Kidney tubule cell (primary cell): ENCODE measurements at places on chromosomes 11 and 22.

GRCh38 chr11:4539603-4540219, 5.3 kb upstream of the OR52M1 start:
- peak; percentile 35 for DNase-seq

- no peak for DNase-seq
Observed at GRCh38 chr11:121352251-121352891, 59.8 kb downstream of the SC5D start.

DNA sequence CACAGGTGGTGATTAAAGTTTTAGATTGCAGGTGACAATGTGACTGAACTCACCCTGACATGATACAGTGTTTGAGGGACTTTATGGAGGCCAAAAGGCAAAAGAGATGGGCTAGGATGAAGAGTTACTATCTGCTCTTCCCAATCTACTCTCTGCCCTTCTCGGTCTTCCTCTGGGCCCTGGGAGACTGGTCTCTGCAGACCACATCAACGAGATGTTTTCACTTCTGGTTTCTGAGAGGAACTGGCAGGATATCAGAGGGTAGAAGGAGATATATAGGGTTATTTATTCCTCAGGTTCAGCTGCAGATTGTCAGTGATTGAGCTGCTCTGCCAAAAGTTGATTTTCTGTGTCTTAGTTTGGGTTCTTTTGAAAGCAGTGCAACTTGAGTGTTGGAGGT, 32.4 kb upstream of the CD44 start:
- no peak for DNase-seq

DNA sequence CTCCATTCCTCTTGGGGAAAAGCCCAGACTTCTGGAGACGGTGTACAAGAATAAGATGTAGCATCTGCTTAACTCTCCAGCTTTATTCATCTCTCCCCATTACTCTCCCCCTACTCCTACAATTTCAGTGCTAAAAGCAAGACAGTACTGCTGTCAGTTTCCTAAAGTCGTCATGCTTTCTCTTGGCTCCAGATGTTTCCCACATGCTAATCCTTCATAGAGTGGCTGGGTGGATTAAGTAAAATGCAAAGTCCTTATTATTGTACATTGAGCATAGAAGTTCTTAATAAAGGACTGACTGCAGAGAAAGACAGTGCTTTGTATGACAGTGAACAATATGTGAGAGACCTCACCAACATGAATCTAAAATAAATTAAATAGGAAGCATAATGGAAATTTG, 142.2 kb upstream of the UBASH3B start:
- DNase-seq, result no peak

GRCh38 chr22:35021161-35021560, 44.8 kb upstream of the ISX start:
- DNase-seq, result no peak

DNA sequence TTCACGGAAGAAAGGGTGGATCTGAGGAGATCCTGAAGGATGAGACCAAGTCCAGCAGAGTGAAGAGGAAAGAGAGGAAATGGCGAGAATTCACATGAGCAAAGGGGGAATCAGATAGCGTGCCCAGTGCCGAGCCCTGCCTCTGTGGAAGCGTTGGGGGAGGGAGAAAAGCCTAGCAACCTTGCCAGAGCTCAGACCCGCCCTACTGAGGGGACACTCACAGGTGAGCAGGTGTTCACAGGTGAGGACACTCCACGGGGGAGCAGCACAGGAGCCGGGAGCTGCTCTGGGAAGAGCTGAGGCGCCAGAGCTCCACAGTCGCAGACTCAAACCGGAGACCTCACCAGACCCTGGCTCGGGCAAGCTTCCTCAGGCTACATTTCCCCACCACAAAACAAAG, 56.2 kb downstream of the MICAL3 start:
- no peak for DNase-seq

DNA sequence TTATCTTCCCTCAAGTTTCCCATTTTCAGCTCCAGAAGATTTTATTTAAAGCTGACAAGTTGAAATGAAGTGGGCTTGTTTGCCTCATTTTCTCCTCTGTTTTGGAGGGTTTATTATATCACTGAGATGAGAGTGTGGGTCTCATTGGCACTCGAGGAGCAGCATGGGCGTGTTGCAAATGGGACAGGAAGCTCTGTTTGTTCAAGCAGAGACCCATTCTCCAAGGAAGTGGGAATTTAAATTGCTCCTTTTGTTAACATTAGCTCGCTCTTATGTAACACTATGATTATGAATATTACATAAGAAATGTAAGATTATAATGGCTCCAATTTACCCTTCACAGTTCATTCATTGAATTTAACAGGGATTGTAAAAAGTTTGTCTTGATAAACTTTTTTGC, 317.7 kb upstream of the CTSC start:
- no peak for DNase-seq

DNA sequence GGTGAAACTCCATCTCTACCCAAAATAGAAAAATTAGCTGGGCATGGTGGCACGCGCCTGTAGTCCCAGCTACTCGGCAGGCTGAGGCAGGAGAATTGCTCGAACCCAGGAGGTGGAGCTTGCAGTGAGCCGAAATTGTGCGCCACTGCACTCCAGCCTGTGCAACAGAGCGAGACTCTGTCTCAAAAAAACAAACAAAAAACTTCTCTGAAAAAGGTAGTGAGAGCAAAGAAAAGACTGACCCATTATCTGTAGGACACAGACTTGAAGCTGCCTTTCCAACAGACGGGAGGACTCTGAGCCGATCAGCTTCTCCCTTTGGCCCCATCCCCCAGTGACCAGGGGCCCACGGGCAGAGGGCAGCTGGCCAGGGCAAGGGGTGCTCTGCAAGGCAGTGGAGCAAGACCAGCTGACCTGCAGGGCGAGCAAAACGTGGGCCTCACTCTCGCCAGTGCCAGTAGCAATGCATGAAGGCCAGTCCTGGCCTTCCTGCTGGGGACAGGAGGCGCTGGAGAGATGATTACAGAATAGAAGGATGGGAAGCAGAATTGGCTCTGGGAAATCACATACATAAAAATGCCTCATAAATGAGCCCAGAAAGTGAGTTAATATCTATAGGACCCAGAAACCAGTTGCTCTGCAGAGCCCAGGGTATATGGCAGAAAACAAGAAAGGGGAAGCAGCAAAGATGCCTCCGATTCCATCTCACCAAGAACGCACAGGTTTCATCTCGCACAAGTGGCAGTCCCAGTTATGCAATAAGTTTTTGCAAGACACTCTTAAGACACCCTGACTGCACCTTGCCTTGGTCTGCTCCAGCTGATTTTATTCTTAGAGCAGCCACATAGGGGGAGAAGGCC, 2.8 kb downstream of the EHD1 start:
- no peak for DNase-seq

DNA sequence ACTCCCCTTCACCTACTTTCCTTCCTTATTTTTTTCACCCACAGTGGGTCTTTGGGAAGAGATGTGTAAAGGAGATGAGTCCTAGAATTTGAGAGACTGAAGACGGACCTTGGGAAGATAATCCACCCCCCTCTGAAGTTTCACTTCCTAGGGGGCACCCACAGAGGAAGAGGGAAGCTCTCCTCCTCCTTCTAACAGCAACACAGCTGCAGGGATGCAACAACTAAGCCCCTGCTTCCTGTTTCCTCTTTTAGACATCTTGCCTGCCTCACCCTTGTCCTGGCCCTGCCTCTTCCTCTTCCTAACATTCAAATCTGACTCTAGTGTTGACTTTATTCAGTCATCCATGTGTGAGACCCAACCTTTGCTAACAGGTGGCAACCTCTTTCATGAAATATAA, 424.6 kb downstream of the BUD13 start:
- DNase-seq, result no peak

- DNase-seq, result no peak
Observed at GRCh38 chr22:29710922-29711593, 8.7 kb upstream of the CABP7 start.

- peak; percentile 99 for DNase-seq
Observed at GRCh38 chr22:24894220-24894975, 52.1 kb downstream of the LHFPL7 start.

DNA sequence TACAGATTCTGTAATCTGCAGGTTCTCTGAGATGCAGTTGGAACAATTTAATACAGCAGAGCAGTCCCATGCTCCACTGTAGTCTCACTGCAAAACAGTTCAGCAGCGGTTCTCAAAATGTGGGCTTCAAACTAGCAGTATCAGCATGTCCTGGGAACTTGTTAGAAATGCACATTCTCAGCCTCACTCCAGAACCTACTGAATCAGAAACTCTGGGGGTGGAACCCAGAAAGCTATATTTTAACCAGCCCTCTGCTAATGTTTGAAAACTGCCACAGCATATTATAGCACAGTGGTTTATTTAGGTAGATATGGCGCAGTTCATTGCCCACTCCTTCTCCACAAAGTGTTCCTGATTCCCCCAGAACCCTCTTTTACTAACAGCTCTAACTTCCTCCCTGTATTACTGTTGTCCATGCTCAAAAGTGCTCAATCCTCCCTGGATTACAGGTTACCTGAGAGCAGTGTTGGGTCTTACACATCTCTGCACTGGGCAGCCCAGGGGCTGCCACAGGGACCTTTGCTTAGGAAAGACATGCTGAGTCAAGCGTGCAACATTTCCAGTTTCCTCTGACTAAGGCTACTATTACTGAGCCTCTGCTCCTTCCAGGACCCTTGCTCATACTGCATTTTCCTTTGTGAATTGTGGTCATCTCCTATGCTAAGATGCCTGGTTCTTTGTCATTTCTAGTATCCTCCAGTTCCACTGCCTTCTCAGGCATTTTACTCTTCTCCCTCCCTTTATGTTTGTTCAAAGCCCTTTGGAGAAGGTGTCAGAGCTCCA, 7.7 kb upstream of the DGAT2 start:
- peak; percentile 74 for DNase-seq

- no peak for DNase-seq
Observed at GRCh38 chr11:112612250-112612849, 348.9 kb upstream of the NCAM1 start.

GRCh38 chr11:36110668-36111410, 167.0 kb downstream of the LDLRAD3 start:
- DNase-seq, result no peak

DNA sequence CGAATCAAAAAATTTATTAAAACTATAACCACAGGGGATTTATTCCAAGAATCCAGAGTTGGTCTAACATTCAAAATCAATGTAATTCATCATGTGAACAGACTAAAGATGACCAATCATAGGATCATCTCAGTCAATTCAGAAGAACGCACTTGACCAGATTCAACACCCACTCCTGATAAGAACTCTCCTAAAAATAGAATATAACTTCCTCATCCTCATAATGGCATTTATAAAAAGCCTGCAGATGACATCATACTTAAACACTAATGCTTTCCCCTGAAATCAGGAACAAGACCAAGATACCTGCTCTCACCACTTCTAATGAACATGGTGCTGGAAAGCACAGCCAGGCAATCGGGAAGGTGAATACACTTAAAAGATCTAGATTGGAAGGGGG, 10.5 kb upstream of the MUC2 start:
- peak; percentile 35 for DNase-seq

DNA sequence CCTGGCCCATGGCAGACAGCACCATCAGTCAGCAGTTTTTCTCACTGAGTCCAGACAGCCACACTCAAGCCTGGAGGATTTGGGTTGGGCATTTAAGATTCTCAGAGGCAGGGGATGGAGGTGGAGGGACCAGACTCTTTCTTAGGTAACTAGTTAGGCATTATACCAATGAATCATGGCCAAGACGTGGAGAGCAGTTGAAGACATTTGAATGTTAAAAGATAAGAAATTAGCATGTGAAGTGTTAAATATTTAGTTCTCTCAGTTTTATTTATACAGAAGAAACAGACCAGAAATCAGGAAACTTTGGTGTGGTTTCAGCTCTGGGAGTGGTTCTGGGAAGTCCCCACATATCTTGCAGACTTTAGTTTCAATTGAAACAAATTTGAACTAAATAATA, 9.9 kb downstream of the GTF2H1 start:
- peak; percentile 39 for DNase-seq

DNA sequence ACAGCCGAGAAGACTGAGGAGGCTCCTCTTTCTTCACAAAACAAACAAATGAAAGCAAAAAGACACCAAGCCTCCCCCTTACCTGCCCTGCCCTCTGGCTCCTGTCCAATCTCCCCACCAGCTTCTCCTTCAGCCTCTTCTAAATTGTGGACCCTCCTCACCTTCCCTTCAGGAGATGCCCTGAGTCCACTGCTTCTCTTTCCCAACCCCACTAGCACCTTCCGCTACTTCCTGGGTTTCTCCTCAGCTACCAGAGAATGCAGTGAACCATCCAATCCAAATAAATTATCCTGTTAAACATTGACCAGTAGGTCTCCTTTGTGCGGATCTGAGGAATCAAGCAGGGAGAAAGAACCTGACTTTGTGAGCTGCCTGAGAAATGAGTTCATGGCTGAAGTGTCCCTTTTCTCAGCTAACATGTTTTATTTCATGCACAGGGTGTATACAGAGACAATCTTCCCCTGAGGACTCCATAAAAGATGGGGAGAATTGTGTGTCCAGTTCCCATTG, 63.2 kb upstream of the VPREB1 start:
- DNase-seq, result peak; percentile 87

GRCh38 chr11:119356349-119357031, 10.0 kb upstream of the MFRP start:
- peak; percentile 71 for DNase-seq

GRCh38 chr11:17828311-17828751, 93.8 kb downstream of the KCNC1 start:
- DNase-seq, result no peak

- DNase-seq, result no peak
Observed at GRCh38 chr11:36480833-36481232, 29.2 kb downstream of the TRAF6 start.

DNA sequence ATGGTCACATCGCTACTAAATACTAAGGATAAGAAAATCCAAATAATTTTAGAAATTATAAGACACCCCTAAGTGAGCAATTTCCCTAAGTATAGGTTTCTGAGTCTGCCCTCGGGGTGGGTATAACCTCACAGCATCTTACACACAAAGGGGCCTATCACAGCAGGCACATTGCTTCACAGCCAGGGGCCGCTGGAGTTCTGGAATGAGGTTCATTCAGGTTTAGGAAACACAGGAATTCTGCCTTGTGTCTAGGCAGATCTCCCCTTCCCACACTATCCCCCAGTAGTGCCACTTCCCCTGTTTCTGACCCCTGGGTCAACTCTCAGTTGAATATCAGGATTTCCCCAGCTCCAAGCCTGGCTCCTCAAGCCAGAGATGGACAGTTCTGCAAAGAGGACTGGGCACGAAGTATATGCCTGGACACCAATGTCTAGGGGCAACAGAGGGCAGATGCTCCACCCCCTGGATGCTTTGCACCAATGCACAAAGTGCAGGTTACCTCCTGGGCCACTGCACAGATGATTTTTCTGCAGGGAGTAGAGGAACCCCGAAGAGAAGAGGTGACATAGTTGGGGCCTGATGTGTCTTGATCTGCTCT, 11.4 kb downstream of the TUBA8 start:
- no peak for DNase-seq
